ENCODE measurements at places on chromosomes 1 and 21.

GRCh38 chr1:154148807-154149206 is 6.1 kb downstream of the NUP210L start:
- DNase-seq = no peak

DNA sequence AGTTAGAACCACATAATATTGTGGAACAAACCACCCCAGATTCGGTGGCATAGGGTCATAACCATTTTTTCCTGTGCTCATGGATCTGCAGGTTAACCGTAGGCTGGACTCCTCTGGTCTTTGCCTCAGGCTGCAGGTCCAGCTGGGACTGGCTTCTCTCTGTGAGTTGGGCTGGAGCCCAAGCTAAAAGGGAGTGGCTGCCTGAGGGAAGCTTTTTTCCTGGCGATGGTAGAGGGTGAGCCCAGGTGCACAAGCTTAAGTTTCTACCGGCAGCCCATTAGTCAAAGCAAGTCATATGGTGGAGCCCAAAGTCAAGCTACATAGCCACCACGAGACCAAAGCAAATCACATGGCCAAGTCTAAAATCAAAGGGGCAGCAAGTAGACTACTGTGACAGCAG is 13.8 kb downstream of the EPHX4 start:
- DNase-seq = no peak

DNA sequence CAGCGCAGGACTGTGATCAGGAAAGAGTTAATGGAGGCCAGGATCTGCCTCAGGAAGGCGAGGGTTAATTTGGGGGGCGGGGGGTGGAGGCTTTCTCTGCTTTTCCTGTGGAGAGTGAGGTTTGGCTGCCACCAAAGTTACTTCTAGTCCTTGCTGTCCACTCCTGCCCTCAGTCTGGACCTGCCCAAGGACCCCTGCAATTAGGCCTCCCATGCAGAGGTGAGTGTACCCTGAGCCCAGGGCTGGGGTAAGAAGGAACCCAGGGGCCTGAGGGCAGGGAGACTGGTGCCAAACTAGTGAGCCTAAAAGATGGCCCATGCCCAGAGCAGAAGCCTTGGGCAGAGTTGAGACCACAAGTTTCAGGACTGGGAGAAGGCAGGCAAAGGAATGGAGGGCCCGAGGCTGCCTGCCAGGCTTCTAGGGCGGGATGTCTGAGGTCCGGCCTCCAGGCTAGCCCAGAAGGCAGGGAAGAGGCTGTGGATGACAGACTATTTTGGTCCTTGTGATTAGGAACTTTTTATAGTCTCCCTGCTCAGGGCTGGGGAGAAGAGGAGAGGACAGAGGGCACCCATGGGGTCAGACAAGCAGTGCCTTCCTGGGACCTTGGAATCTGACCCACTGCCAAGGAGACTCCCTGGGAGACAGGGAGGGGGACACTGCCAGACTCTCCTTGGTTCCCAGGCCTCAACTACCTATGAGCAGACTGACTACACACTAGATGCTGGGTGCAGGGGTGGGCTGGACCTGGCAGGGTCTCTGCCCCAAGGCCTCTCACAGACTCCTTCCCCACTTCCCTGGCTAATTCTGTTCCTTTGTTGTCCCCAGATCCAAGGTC is at the start of gene FAM110D:
Gene FAM110D, plus strand, starts transcription at position 172 of the 835 bp plus-strand sequence. CDS start 2,213 bp downstream, outside the sequence.
- DNase-seq = no peak

DNA sequence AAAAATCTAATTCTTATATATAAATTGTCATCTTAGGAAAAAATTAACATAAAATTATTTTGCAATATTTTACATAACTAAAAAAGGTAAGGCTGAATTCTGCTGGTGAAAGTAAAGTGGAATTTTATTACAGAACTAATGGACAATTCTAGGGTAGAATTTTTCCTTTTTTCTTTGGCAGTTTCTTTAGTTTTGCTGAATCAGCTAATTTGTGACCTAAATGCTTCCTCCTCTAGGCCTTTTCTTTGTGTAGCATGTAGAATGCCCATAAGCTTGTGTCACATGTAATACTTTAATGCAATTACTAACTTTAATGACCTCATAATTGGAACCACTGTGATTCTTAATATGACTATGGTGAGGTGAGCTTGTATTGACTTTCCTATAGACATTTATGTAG is 1378.4 kb upstream of the ADGRL4 start:
- DNase-seq = no peak

DNA sequence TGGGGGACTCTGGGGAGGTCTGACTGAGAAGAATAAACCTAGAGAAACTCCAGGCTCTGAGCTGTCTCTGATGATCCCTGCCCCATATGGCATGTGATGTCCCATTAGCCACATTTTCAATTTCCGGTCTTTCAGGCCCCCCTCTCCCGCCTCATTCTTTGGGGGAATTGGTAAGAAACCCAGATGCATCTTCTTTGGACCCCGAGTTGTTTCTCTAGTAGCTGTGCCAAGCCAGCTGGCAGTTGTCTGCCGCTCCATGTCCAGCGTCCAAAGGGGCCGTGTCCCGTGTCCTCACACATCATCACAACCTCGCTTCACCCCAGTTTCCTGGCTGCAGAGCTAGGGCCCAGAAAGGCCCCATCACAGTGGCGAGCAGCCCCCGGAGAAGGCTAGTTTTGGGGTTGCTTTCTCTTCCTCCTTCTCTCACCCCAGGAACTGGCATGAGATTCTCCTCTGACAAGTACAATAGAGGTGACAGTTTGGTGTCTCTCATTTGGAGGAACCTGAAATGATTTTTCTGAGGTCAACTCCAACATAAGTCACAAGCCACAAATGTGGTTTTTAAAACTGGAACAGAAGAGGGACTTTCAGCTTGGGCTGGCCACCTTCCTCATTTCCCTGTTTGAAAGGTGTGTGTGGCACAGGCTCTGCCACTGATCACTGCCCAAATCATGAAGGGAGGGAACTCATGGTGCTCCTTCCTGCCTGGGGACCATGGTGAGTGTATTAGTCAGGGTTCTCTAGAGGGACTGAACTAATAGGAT is 6.4 kb upstream of the GPR157 start:
- peak; percentile 78 for DNase-seq

DNA sequence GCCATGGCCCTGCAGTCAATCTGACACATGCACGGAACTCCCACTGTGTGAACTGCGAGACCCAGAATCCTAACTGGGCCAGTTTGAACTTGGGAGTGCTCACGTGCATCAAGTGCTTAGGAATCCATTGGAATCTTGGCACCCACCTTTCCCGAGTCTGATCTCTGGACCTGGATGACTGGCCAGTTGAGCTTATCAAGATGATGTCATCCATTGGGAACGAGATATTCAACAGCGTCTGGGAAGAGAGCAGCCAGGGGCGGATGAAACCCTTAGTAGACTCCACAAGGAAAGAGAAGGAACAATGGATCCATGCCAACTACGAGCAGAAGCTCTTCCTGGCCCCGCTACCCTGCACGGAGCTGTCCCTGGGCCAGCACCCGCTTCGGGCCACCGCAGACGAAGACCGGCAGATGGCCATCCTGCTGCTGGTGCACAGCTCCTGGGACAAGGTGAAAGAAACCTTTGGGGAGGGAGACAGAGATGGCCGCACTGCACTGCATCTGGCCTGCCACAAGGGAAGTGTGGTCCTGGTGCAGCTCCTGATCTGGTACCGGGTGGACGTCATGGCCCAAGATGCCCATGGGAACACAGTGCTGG is 3.1 kb upstream of the TDRD5 start:
- DNase-seq = peak; percentile 39

GRCh38 chr1:205298191-205298994 is 23.2 kb downstream of the NUAK2 start:
- DNase-seq = peak; percentile 96

DNA sequence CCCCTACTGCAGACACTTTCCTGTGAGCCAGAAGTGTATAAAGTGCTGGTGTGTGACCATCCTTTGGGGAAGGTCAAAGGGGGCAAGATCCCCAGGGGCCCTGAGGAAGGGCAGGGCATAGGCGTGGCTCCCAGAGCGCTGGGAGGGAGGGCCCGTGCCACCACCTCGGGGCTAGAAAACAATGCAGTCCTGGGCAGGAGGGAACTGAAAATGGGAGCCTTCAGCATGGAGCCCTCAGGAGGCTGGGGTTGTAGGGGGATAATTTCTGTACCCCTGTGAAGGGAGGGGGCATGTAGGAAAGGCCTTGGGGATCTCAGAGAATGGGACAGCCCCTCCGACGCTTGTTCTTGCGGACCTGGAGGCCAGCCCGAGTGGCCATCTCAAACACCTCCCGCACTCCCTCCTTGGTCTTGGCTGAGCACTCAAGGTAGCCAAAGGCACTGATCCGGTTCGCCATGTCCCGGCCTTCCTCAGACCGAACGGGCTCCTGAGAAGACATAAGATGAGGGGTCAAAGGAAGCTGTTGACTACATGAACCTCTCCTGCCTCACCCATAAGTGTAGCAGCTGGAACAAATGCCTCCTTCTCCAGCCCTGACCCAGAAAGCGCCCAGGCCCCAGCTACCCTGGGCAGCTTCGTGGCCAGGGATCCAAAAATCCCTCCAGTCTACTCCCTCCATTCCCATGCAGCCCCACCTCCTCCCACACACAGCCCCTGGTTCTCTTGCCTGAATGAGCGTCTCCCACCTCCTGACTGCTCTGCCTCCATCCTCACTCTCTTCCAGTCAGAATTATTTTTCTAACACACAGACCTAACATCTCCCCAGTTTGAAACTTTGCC is 5.5 kb downstream of the RHOC start:
- no peak for DNase-seq

- no peak for DNase-seq
Observed at GRCh38 chr1:48875552-48876329, 99.0 kb upstream of the BEND5 start.

- DNase-seq = no peak
Observed at GRCh38 chr1:210531475-210532222, 202.9 kb downstream of the HHAT start.

GRCh38 chr1:152185544-152186391 is 26.7 kb upstream of the RPTN start:
- peak; percentile 69 for DNase-seq

GRCh38 chr1:25433389-25434186 is 2.9 kb downstream of the MACO1 start:
- DNase-seq = no peak

GRCh38 chr1:150529017-150529416 is 13.5 kb downstream of the FALEC start:
- DNase-seq = no peak

DNA sequence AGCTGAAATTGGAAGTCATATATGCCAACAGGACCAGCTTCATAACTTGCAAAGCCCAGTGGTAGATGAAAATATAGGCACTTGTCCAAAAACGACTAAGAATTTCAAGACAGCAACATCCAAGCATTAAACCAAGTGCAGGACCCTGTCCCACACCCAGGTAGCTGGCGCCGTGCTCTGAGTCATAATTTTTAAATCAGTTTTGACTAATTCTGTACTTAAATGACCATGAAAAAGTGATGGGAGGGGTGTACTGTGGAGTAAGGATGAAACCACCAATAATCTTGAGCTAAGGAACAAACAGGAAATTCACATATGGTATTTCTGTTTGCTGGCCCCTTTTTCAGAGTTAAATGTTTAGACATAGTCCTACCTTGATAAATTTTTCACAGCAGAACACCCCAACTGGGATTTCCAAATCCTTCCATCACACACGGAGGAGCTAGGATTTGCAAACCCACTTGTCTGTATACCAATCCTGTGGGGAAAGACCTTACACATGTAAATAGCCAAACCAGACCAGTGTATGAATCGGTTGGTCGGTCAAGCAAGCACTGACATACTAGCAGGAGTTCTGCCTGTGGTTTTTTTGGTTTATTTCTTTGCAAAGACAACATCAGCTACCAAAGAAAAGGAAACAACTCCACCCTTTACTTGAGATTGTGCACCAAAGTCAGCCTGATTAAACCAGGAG is 235.7 kb upstream of the RAB4A start:
- DNase-seq = no peak

DNA sequence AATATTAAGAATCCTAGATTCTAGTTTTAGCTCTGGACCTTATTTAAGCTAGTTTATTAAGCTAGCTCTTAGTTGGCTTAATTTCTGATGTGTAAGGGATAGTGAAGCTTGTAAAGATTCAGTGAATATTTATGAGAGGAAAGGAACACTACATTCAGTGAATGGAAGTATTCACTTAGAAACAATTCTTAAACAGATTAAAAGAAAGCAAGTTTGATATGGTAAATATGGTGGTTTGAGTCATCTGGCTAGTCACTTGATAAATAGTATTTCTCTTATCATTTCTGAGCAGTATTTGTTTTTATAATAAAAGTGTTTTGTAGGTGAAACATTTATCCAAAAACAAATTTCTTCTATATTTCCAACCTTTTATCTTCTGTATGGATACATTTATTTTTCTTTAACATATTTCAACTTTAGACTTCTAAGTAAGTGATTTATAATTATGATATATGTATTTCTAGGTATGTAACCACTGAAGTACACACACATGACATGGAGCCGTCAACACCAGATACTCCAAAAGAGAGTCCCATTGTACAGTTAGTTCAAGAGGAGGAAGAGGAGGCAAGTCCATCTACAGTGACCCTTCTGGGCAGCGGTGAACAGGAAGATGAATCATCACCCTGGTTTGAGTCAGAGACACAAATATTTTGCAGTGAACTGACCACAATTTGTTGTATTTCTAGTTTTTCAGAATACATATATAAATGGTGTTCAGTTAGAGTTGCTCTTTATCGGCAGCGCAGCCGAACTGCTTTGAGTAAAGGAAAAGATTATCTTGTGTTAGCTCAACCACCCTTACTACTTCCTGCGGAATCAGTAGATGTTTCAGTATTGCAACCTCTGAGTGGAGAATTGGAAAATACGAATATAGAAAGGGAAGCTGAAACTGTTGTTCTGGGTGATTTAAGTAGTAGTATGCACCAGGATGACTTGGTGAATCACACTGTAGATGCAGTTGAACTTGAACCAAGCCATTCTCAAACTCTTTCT is 55.6 kb downstream of the SUCO start:
- no peak for DNase-seq

DNA sequence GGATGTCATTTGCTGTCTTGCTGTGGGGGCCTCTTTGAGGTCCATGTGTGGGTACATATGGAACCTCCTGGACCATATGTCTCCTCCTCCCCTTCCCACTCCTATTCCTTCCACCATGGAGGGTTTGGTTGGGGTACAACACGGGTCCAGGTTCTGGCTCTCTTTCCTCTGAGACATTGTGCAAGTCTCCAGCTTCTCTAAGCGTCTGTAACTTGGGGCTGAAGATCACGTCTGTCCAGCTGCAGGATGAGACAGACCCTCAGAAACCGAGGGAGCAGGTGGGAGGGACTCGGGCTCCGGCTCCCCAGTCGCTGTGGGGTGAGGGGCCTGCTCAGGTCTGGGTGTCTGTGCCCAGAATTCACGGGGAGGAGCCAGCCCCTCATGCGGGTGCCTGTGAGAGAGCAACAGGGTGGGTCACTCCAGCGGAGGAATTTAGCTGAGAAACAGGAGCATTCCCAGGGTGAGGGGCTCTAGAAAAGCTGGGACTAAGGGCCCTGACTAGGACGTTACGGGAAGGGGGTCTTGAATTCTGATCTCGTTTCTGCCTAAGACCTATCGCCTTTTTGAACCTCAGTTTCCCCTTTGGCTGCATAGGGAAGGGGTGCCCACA is 42.0 kb upstream of the DMBX1 start:
- no peak for DNase-seq

DNA sequence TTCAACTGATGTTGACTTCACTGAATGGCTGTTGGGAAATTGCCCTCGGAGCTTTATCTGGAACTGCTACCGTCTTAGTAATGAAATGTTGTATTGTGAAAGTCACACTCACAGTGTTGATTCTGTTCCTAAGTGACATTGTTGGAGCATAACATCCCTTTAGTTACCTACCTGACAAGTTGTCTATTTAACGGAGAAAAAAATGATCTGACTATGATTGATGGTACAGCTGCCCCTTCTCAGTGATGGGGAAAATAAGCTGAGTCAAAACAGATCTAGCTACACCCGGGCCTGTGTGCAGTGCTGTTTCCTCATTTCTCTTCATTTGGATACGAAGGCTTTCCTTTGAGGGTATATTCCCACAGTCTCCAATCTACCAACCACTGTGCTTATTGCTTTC is 472.3 kb upstream of the BRINP3 start:
- no peak for DNase-seq

- no peak for DNase-seq
Observed at GRCh38 chr1:227071895-227072587, 131.9 kb downstream of the COQ8A start.

Measured in kidney (tissue), 22 donors.